ENCODE measurements at places on chromosomes 6 and 20.

- DNase-seq, result no peak
Observed at GRCh38 chr6:72857791-72858585, 236.1 kb downstream of the KCNQ5 start.

DNA sequence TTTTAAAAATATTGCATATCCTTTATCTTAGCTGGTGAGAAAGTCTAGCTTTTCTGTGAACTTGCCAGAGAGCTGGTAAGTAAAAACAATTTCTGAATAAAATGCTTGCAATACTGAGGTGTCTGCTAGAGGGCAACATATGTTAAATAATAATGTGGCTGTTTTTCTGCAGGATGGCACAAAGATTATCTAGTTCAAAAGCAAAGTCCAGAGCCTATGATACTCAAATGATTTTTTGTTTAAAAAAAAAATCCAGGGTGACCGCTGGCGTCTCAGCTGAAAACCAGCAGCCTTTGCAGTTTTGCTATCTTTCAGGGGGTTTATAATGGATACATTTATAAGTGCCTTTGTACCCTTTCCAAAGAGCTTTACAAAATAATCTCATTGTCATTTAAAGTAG, 194.9 kb downstream of the PHACTR1 start:
- DNase-seq, result peak; percentile 51

DNA sequence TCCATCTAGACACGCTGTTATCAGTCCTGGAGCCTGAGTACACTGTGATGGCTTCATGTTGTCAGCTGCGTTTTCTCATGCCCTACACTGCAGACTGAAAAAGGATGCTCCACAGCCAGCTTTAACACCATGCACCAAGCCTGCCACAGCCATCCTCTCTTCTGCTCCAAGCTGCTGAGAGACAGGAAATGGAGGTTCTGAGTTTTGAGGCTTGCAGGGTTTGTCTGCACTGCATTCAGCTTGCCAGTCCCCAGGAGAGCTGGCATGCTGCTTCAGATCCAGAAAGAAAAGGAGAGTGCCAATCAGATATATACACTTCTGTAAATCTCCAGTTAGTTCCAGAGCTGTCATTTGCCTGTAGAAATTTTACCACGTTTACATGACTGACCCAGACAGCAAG, 550.7 kb upstream of the FLRT3 start:
- DNase-seq, result no peak

DNA sequence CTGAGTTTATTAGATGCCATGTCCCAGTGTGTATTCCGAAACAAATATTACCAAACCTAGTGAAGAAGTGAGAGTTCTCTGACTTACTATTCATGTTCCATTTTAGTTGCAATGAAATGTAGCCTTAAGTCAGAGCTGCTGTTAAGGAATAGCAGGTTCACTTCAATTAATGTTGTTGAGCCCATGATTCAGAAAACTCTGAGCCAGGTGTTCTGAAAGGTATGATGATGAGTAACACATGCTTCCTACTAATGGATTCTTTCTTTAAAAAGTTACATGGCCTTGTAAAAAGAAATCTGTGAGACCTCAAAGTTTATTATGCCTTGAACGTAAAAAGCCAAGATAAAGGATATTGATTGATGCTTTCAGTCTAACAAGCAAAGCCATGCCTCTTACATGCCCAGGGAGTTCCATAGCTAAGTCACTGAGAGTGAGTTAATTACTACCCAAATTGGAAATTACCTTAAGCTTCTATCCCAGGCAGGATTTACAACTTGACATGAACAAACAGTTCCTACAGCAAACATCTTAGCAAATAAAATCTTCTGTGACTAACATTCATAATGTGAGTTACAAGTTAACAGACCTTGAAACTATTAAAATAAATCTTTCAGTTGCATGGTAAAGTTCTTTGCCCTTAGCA, 122.9 kb downstream of the AKAP7 start:
- DNase-seq, result no peak

GRCh38 chr6:165811512-165811911, 148.5 kb upstream of the PDE10A start:
- DNase-seq, result no peak

DNA sequence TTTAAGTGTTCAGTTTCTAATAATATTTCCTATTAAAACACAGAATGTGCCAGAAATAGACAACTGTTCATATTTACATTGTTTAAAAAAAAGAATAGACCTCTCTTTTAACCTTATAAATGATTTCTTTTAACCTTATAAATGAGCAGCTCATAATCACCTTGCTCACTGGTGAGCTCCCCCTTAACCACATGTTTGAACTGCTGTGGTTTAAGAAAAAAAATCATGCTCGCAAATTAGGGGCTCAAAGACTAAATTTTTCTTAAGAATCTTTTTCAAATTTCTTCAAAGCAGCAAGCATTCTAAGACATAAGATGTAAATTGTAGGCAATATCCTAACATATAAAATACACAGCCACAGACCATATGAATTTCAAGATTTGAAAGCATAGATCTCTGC, 32.8 kb downstream of the FAM8A1 start:
- DNase-seq, result peak; percentile 28

DNA sequence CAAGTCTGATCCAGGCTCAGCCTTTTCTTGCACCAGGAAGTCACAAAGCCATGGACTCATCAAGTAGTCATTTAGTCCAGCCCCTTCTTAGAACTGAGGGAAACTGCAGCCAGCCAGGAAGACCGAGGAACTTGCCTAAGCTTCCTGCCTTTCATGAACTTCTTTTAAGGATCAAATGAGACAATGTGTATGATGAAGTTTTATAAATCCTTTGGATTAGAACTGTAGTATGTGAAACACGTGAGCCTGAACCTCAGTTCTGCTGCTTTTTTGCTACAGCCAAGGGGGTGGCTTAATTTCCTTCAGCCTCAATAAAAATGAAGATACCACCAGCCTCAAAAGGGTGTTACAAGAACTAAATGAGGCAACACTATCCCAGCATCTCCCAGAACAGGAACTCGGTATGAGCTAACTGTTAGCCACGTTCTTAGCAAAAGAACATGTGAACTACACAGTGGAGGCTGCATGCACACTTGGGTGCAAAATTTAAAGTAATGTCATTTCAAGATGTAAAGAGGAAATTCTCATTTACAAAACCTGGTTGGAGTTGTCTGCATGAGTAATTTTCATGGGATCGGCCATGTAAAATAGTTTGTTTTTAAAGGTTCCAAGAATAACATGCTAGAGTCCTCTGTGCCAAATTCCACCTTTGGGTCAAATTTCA, 76.0 kb upstream of the TBC1D7 start:
- DNase-seq, result no peak

- DNase-seq, result peak; percentile 45
Observed at GRCh38 chr6:116111552-116112528, 11.2 kb downstream of the NT5DC1 start.

Measured in common myeloid progenitor, CD34-positive (primary cell).